Skeletal muscle cell (primary cell): ENCODE measurements at places on chromosomes 2 and 18.

GRCh38 chr18:35618696-35619095 is 37.2 kb downstream of the GALNT1 start:
- DNase-seq: no peak

DNA sequence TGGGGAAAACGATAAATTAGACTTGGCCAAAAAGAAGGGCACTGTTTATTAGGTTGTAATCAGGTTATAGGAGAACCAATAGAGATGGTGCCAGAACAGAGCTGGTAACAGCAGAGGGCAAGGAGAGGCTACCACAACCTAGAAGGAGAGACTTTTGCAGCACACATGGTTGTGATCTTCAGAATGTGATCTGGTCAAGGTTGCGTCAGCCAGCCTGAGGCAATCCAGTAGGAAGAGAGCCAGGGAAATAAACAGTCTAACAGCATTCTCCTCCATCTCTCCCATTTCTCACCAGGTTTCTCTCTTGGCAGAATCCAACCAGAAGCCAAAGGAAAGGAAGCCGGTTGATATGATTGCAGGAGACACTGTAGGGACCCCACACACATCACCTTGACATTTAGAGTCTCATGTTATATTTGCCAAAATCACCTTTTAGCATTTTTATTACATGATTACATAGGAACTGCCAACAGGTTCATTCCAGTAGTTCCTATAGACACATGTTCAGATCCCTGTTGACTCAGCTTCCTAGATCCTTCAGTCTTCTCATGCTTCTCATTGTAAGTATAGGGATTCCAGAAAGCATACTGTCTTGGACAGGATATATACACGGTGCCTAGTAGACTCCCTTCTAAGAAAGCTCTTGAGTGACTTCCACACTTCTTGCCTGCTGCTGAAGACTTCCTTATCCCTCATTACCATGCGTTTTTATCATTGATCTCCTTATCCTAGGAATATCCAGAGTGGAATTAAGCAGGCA is 17.6 kb upstream of the SPATS2L start:
- DNase-seq: peak; percentile 57

DNA sequence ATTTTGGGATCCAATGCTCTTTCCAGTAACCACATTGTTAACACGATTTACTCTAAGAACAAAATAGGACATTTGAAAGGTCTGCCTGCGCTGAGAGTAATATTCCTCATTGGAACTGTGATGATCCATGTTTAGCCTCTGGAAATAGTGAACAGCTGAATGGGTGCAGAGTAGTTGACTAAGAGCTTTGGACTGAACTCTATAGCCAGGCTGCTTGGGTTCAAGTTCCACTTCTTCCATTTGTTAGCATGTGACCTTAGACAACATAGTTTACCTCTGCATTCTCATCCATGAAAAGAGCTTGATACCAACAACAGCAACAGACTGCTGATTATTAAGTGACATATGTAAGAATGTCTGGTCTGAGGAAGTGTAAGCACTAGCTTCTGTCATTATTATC is 128.3 kb upstream of the MMADHC start:
- DNase-seq: no peak

DNA sequence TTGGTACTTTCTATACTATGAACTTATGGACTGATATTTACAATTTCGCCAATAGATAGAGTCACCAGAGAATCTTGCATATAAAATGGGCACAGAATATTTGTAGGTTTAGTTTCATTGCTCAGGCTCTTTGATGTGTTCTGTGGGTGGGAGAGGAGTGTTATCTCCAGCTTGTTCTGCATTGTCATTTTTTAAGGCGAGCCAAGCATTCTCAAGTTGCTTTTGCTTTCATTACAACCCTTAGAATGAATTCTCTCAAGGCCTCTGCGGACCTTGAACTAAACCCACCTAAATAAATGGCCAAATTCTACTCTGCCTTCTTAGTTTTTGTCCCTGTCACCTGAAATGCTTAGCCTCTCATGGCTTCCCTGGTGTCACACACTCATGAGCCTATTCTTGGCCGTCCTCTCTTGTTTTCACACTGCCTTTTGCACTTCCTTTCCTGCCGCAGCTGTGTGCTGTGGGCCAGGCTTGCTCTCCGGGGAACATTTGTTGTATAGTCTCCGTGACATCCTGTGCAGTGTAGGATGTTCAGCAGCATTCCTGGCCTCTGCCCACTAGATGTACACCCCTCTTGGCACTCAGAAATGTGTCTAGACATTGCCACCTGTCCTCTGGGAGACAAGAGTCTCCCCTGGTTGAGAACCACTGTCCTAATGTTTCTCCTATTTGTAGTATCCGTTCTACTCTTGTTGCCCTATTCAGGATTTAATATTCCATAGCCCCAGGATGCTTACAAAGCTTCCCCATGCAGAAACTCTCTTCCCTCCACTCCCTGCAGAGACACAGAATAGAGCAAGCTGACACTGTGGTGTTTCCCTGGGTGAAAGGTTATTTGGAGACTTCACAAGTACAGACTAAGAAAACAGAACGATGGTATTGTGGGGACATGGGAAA is 255.6 kb downstream of the PTPRM start:
- DNase-seq: no peak

- no peak for DNase-seq
Observed at GRCh38 chr18:4125627-4126230, 329.4 kb downstream of the DLGAP1 start.

- DNase-seq: no peak
Observed at GRCh38 chr2:200081236-200081635, 125.9 kb downstream of the MAIP1 start.

DNA sequence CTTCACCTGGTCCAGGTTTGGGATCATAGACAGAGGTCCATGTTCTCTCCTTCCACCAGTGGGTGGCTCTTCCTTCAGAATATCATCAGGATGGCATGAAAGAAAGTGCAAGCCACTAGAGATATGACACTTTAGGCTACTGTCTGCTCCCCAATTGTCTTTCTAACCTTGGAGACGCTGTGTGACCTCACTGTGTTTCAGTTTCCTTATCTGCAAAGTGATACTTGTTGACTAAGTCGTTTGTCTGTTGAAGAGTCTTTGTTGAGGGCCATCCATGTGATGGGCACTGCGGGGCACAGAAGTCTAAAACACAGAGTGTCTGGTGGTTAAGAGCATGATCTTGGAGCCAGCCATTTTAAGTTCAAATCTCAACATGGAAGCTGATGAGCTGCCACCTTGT is 259.9 kb upstream of the THSD7B start:
- no peak for DNase-seq

DNA sequence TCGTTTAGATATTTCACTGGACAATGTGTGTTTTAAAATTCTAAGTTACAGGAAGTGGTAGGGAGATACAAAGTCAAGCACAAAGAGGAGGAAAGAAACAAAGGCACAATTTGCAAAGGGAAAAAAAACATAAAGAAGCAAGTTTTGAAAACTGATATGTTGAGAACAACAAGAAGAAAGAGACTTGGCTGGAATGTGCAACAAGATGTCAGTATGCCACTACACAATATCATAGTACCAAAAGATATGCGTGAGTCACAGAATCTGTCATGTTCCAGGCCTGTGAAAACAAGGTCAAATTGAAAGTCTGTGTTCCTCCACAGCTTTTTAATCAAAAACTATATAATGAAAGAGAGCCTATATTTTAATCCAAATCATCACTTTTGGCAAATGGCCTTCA is 12.0 kb downstream of the EXOC6B start:
- no peak for DNase-seq

DNA sequence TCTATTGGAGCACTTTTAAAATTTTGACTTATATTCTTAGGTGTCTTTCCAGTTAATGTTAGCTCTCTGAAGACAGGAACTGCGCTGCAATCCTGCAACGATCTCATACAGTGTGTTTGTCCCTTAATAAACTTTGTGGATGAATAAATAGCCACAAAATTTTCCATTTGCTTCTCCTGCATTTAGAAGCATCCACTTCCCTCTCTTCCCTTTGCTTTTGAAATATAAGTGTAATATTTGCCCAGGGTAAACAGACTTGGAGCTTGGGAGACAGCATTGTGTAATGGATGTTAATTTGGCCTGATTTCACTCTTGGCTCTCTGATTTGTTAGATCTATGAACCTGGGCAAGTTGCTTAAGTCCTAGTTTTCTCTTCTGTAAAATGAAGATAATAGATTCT is 58.2 kb upstream of the CD28 start:
- DNase-seq: no peak

DNA sequence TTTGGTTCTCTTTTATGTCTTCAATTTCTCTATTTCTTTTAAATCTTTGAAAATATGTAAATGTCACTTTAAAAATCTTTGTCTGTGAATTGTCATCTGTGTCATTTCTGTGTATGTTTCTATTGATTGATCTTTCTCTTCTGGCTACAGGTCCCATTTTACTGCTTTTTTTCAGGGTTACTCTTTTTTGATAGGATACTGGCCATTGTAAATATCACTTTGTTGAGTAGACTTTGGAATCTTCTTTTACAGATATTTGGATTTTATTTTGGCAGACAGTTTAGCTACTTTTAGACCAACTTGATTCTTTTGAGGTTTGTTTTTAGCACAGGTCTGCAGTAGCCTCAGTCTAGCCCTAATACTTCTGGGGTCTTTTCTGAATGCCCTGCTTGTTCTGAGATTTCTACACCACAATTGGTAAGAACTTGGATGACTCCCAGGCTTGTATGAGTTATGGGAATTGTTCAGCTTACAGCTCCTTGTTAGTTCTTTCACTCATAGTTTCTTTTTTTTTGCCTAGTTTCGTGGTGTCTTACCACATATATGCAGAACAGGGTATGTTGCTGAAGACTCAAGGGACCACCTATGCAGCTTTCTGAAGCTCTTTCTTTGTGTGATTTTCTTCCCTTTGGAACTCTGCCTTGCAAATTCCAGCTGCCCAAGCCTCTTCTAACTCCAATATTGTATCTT is 122.2 kb downstream of the QPCT start:
- no peak for DNase-seq

GRCh38 chr2:190469771-190470170 is 61.6 kb downstream of the MFSD6 start:
- DNase-seq: no peak
